ENCODE measurements at places on chromosomes 6 and 20.

DNA sequence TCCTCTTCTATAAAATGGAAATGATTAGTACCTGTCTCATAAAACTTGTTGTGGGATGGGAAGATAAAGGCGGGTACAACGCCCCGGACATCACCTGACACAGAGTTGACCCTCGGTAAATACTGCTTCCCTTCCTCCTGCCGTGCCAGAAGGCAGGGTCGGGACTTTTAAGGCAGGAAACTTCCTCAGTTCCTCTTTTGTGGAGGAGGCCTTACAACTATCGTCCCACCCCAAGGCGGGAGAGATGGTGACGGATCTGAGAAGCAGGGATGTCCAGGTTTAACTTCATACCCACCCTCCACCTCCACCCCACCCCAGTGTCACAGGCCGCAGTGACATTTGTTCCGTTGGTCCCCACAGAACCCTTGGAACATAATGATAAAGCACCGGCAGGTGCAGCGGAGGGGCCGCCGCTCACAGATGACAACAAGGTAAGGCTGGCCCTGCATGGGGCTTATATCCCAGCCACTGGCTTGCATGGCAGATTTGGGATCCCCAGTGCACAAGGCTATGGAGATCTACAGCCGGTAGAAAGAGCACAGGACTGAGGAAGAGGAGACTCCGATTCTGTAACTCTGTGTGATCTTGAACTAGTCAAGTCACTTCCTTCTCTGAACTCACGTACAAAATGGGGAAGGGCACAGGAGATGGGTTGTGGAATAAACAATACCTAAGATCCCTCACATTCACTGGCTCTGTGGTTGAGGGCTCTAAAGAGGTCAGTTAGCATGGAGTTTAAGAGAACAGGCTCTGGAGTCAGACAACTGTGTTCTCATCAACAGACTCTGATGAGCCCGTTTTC, 764 bp downstream of the DNTTIP1 start:
- no peak for DNase-seq

- no peak for DNase-seq
Observed at GRCh38 chr6:38198219-38198618, 378.7 kb downstream of the ZFAND3 start.

DNA sequence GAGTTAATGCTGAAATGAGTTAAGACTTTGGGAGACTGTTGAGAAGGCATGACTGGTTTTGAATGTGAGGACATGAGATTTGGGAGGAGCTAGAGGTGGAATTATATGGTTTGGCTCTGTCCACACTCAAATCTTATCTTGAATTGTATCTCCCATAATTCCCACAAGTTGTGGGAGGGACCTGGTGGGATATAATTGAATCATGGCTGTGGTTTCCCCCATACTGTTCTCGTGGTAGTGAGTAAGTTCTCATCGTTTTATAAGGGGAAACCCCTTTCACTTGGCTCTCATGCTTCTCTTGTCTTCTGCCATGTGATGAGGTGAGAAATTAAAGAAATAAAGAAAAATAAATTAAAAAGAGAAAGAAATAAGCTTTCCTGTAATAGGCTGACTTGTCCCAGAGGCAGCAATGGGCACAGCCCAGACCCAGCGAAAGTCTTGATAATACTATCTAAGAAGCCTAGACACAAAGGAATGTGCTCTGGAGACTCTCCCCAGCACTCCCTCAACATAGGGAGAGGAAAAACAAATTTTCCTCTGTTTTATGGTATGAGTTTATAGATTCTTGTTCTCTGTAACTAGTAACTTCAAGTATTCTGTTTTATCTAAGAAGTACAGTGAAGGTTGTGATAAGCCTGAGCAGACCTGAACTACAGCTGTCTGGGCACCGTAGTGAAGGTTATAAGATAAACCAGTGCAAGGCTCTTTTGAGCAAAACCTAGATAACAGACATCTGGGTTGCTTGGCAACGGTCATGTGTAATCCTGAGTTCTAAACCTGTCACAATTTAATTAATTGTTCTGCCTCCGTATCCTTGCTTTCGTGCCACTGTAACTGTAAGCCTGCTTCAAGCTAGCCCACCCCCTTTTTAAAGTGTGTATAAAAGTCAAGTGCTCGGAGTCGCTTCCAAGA, 88.9 kb upstream of the ECI2 start:
- no peak for DNase-seq

- DNase-seq, result no peak
Observed at GRCh38 chr20:32325706-32326503, 32.2 kb upstream of the ASXL1 start.

All from stimulated activated effector memory CD8-positive, alpha-beta T cell treated with anti-CD3 and anti-CD28 coated beads, Interleukin-12 subunit alpha, Interleukin-12 subunit beta, amount 100 ng/mL, for 72 hours (primary cell).